ENCODE measurements at places on chromosomes 6 and 20.

- DNase-seq, result peak; percentile 79
These were observed 21.0 kb downstream of the PPARD start for GRCh38 chr6:35363293-35363750.

GRCh38 chr6:110543106-110543505 is 66.7 kb upstream of the SLC22A16 start:
- no peak for DNase-seq

DNA sequence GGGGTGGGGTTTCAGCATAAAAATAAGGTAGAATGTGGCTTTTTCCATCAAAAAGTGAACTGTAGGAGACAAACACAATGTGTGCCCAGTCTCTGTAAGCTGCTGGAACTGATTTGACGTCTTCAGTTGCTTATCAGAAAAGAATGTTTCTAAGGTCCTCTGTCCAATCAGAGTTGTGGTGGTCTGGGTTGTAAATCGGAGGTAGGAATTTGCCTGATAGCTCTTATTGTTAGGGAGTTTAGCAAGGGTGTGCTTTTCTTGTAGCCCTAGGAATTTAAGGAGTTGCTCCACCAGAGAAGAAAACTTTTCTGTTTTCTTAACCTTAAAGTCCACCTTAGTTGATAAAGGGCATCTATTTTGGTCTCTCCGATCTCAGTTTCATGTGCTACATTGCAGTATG is 10.4 kb upstream of the SSTR4 start:
- no peak for DNase-seq

DNA sequence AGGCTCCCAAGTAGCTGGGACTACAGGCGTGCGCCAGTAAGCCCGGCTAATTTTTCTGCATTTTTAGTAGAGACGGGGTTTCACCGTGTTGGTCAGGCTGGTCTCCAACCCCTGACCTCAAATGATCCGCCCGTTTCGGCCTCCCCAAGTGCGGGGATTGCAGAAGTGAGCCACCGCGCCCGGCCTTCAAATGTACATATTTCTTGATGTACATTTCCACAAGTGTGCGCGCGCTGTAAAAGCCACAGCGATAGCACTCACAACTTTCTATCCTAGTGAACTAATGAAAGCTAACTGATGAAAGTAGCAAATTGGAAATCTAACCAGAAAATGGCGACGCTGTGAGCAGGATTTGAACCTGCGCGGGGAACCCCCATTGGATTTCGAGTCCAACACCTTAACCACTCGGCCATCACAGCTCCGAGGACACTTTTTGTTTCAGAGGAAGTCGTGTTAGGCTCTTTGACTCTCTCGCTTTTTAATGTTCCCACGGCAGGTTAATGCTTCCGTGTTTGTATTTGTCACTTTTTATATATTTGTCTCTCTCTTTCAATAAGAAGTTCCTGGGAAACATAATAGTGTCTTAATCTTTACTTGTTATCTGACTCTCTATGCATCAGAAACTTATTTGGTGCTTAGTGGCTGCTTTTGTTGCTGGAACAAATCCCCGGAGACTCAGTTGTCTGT is 199.4 kb upstream of the ZNF184 start:
- DNase-seq, result no peak

DNA sequence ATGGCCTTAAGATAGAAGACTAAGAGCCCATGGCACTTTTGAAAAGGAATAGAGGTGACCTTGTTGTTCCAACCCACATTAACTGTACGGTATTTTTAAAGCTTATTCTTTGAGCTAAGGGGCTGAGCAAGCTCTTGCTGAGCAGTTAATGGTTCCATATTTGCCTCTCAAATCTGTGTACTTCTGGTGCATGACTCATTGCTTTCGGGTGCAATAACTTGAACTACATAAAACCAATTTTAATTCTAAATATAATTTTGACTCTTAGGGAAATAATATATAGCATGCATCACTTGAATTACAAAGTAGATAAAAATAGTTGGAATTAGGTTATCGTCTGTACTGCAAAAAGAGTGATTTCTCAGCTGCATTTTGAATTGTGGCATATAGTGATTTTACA is 348.1 kb upstream of the CITED2 start:
- peak; percentile 18 for DNase-seq

DNA sequence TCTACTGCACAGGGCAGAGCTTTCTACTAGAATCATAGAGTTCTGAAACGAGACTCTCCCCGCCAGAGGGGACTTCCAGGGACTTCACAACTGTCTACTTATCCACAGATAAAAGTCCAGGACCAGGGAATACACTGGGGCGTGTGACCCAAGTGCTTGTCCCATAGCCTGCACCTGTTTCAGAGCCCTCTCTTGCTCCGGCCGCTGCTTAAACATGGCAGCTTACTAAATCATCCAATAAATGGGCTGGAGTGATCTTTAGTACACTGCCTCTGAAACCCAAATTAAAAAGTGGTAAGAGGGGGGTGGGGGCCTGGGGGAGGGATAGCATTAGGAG is 8.9 kb upstream of the RAB44 start:
- DNase-seq, result peak; percentile 28

- DNase-seq, result no peak
These were observed 72.7 kb downstream of the FOXO3 start for GRCh38 chr6:108633436-108633835.

GRCh38 chr6:41607036-41607435 is 31.2 kb upstream of the MDFI start:
- DNase-seq, result no peak

DNA sequence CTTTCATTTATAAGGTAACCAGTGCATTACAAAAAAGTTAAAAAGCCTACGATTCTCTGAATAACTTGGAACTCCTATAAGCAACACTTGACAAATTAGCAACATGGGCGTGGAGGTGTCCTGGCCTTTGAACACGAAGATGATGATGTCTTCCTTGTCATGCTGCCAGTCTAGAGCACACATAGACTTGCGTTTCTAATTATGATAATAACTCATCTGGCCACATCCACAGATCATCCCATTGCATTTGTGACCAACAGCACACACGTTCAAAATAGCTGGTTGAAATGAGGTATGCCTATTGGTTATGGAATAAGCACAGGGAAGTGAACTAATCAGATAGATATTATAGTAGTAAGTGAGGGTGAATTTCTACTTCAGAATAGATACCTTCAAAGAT is 608.9 kb downstream of the PRKN start:
- no peak for DNase-seq

GRCh38 chr6:10800810-10801209 is 37.5 kb downstream of the MAK start:
- DNase-seq, result no peak

DNA sequence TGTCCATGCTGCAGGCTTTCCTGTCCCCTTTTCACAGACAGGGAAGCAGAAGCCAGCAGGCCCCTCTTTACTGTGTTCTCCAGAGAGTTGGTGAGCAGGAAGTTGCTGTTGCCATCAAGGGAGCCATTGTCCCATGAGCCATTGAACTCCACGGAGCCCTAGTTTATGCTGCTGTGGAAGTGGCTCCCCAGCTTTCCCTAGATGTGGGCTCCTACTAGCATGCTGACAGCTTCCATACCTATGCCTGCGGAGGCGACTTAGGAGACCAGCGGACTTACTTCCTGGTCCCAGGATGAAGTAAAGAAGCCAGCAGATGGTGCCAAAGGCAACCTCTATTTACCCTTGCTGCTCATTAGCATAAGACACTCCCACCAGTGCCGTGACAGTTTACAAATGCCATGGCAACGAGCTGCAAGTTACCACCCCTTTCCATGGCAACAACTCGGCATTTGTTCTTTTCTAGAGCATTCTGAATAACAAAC is 30.8 kb upstream of the FKBP1A start:
- DNase-seq, result peak; percentile 67

- no peak for DNase-seq
These were observed 35.1 kb downstream of the FRMD1 start for GRCh38 chr6:168043848-168044415.

GRCh38 chr6:81648502-81648901 is 104.0 kb downstream of the TENT5A start:
- no peak for DNase-seq

- DNase-seq, result no peak
These were observed 1262.5 kb upstream of the CITED2 start for GRCh38 chr6:140636908-140637402.

GRCh38 chr20:45890077-45890984 is 677 bp downstream of the NEURL2 start:
- DNase-seq, result peak; percentile 87

- no peak for DNase-seq
These were observed 158.3 kb downstream of the BMP2 start for GRCh38 chr20:6925744-6926278.

DNA sequence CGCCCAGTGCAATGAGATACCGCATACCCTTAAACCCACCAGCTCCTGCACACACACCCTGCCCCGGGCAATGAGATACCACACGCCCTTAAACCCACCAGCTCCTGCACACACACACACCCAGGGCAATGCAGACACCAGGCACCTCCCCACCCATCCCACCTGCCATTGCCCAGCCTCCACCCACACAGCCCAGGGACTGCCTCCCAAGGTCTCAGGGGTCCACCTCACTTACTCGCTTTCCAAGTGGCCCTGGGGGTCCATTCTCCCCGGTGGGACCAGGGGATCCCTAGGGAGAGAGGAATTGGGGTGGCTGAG is 24.0 kb downstream of the COL11A2 start:
- DNase-seq, result no peak

DNA sequence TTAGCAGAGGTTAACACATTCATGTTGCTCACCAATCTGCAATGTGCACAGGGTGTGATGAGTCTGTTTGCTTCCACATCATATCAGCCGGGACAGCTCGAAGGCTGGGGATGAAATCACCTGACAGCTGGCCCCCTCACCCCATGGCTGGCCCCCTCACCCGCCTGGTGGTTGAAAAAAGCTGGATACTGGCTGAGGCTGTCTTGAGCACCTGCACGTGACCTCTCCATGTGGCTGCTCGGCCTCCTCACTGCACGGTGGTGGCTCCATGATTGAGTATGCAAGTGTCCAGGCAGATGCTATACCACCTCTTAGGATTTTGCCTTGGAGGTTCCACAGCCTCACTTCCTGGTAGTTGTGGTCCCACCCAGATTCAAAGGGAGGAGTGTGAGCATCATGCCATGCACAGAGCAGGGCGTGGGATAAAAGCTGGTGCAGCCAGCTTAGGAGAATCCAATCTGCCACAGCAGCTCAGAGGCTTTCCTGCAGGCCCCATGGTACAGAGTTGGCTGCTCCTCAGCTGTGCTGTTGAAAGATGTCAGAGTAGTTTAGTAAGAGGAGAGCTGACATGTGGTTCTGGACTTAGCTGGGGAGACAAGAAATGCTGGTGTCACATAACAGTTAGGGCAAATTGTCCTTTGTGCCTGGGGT is 29.6 kb upstream of the SYNDIG1 start:
- DNase-seq, result no peak

DNA sequence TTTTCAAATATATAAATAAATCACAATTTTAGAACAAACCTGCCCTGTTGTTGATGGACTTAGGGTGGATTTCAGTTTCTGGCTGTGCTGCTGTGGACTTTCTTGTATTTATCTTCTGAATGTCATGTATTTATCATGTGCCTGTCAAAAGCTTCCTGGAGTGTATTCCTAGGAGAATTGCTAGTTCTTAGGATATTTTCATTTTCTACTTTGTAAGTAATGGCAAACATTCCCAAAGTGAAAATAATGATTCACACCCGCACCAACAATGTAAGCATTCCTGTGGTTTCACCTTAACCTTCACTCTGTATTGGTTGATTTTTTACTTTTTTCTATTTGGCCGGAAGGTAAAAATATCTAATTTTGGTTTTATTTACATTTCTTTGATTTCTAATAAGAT is 387.8 kb downstream of the SMOC2 start:
- DNase-seq, result no peak

DNA sequence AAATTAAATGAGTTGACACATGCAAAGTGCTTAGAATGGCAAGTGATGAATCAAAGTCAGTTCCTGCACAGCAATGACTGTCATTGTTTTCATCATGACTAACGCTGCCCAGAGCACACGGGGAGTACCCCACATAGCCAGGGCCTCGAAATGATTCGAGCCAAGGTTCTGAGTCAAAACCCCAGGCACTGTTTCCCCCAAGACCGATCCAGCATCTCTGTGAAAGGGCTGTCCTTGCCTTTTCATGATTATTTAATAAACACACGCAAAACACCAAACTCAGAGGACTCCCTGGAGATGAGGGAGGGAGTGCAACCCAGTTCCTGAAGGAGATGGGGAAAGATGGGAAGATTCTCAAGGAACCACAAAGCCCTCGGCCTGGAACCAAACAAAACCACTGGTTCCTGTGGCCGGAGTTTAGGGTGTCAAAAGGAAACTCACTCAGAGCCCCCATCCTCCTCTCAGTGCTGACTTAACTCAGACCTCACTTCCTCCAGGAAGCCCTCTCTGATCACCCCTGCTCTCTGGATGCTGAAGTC is 3.8 kb downstream of the PREX1 start:
- DNase-seq, result peak; percentile 96

- no peak for DNase-seq
These were observed 375.4 kb upstream of the RSPO3 start for GRCh38 chr6:126743076-126743475.

DNA sequence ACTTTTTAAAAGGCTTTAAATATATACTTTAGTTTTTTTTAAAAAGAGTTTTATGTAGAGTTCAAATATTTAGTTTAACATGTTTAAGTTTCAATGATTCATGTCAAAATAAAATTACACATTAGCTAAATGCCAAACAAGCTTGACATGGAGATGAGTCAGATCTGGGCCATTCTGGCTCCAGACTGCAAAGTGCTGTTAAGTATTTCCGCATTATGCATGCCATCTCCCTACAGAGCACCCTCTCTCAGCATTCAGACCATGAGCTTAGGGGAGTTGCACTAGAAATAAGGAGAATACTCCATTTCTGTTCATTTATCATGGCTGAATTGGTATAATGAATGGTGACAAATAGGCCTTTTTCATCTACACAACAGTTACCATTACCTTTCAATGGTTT is 21.5 kb upstream of the HS3ST5 start:
- DNase-seq, result no peak

- DNase-seq, result no peak
These were observed 368.2 kb upstream of the CITED2 start for GRCh38 chr6:139742671-139743070.

- DNase-seq, result no peak
These were observed 669 bp upstream of the TMEM30A start for GRCh38 chr6:75285283-75285639.

DNA sequence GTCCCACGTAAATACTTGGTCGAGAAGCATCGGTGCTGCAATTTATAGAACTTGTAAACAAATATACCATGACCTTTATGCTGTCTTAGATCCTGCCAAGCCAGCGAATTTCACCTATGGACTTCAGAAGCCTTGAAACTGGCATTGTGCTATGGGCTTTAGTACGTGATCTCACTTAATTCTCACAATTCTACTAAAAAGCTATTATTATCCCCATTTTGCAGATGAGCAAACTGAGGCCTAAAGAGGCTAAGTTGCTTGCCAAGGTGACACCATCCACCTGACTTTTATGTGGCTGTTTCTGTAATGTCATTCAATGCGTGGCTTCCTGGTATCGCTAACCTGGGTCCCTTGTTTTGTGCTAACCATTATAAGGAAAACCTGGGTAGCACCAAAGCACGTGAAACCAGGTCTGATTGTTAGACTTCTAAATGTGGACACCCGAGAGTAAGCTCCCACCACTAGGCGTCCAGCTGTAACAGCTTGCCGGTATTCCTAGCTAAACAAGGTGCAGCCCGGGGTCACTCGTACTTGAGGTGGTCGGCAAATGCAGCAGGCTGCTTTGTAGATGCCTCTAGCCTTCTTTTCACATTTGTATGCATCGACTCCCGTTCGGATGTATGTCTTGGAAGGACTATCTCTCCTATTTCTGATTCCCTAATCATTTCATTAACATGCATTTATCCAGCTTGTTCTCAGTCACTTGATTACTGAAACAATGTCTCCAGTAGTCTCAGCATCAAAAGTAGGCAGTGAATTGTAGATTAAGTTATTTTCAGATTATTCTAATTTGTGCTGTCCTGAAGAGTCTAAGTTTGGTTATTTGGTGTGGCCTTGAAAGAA is 1.1 kb downstream of the SYNJ2 start:
- no peak for DNase-seq

Measured in suppressor macrophage treated with lipopolysaccharide for 1 hour (primary cell).